Cerebellar nuclear complex (tissue), 1 donor: ENCODE measurements at places on chromosomes 12 and 14.

DNA sequence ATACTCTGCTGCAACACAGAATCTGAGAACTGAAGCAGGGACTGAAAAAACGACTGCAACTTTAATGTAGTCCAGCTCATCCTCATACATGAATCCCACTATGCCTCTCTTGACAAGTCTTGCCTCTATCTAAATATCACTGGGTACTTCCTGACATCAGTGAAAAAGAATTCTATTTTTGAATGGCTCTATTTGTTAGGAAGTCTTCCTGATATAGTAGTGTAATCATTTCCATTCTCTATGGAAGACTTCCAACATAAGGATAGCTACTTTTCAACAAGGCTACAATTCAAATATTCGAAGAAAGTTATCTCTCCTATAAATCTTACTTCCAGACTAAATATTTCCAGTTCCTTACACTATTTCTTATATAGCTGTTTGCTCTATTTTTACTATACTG is 167.5 kb downstream of the MDGA2 start:
- DNase-seq = no peak

DNA sequence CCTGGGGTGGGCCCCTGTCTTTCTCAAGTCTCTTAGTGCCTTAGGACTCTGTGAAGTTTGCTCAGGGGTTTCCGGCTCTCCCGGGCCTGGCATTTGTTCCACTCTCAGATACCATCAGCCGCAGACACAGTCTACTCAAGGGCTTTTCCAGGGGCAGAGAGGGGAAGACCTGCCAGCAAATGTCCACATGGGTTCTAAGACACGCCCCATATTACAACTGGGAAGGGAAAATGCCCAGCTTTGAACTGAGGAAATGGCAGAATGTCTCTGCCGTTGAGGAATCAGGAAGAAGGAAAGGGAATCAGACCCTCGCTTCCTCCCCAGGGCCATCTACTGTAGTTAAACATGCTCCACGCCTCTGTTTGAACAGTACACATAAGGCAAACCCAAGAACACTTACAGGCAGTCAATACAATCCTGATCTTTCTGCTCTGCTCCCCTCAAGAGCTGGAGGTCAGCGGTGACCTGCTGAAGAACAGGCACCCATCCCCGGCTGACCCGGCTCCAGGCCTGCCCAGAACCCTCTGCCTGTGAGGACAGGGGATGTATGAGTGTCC is 7.9 kb downstream of the CCDC85C start:
- DNase-seq = no peak

GRCh38 chr12:63753743-63754142 is 26.0 kb upstream of the RXYLT1 start:
- DNase-seq = no peak

GRCh38 chr14:61474015-61474414 is 152.6 kb downstream of the PRKCH start:
- no peak for DNase-seq

DNA sequence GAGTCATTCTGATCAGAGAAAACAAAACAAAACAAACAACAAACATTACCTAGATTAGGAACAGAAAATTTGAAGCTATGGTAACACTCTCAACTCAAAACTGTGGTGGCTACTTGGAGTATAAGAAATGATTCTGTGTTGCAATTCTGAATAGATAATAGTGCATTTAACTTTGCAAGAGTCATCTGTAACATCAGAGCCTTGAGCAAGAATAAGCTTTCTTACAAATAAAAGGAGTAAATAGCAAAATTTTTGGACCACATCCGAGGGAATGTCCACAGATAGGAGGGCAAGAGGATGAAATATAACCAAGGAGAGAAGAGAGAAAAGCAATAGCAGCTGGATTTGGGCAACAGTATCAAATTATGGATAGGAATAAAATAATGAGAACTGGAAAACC is 1090.6 kb downstream of the SLC6A15 start:
- no peak for DNase-seq

GRCh38 chr14:93825235-93825553 is 36.9 kb upstream of the PRIMA1 start:
- no peak for DNase-seq

GRCh38 chr14:67137744-67138371 is 51.4 kb upstream of the GARIN2 start:
- DNase-seq = no peak

DNA sequence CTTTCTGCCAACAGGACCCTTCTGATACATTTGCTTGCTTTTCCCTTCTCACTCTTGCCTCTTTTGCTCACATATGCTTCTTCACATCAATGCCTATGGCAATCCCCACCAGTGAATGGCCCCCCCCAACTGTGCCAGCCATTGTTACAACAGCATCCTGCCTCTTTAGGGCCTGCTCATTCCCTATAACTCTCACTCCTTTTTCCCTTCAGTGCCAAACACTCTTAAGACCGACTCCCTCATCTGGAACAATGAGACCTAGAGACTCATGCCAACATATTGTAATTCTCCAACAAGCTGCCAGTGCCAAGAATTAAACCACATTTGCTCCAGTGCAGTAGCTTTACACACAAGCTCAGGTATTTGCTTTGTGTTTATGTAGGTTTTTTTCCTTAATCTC is 189.0 kb downstream of the SOX5 start:
- no peak for DNase-seq

GRCh38 chr12:43238281-43238680 is 313.7 kb downstream of the ADAMTS20 start:
- no peak for DNase-seq

DNA sequence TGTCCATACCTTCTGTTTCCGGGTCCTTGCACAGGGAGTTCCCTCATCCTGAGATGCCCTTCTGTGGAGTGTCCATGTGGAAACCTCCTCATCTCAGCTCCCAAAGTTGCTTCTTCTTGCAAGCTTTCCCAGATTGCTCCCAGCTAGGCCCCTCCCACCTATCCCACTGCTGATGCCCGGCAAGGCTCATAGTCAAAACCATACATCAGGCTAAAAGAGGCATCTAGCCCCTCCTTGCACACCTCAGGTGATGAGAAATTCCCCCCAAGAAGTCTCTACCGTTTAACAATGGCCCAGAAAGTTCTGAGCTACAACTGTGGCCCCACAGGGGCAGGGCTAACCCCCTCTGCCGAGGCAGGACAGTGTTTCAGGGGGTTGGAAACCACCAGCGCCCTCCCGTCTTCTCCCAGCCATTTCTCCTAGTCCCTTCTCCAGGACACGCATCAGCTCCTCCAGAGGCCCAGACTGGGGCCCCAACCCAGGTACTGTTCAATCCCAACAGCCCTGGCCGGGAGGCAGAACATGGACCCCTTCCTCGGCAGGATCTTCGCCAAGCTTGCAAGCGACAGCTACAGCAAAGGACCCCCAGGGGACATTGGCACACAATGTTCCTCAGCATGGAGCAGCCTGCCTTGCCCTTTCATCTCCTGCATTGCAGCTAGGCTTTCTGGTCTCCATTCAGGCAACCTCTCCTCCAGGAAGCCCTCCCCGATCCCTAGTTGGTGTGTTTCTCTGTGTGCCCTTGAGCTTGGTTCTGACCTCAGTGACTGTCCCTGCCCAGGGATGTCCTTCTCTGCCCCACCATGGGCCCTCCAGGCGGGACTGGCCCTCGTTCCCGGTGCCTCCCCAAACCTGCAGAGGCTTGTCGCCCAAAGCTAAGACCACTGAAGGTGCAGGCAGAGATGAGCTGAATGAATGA is 4.5 kb upstream of the BEGAIN start:
- no peak for DNase-seq

DNA sequence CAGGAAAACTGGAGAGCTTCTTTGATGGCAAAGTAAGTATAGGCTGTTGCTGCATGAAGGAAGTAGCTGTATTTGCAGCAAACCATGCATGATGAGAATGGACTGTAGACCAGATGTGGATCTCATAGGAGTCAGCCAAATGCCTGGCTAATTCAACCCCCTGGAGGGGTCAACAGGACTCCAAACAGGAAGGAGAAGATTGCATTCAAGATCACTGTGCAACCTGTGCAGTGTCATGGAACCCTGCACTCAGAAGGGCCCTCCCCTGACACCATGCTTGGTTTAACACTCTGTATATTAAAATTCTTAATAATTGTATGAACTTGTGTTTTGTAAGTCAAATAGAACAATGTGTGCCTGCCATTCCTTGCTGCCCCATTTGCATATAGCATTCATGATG is 225.1 kb upstream of the FSCB start:
- DNase-seq = no peak

DNA sequence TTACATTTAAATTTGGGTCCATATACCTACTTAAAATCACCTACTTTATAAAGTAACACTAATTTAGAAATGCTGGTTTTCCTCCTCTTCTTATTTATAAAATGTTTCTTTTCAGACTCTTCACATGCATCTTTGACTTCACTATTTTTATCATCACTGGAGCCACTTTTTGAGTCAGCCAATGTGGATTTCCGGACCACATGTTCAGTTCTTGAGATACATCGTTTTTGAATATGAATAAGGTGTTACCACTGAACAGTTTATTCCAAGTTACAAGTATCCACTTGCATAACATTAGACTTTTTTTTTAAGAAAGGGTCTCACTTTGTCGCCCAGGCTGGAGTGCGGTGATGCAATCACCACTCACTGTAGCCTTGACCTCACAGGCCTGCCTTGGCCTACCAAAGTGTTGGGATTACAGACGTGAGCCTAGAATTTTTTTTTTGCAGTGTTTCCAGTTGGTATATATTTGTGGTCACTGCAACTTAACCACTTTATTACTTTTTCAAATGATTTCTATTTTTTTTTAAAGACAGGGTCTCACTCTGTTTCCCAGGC is 5.7 kb downstream of the FNTB start:
- DNase-seq = no peak

- no peak for DNase-seq
Measured at GRCh38 chr12:122835750-122836026, 431 bp downstream of the HIP1R start.

- no peak for DNase-seq
Measured at GRCh38 chr14:94138251-94138650, 8.8 kb upstream of the IFI27L2 start.

- DNase-seq = no peak
Measured at GRCh38 chr14:106489112-106489881, 962.9 kb downstream of the TMEM121 start.

DNA sequence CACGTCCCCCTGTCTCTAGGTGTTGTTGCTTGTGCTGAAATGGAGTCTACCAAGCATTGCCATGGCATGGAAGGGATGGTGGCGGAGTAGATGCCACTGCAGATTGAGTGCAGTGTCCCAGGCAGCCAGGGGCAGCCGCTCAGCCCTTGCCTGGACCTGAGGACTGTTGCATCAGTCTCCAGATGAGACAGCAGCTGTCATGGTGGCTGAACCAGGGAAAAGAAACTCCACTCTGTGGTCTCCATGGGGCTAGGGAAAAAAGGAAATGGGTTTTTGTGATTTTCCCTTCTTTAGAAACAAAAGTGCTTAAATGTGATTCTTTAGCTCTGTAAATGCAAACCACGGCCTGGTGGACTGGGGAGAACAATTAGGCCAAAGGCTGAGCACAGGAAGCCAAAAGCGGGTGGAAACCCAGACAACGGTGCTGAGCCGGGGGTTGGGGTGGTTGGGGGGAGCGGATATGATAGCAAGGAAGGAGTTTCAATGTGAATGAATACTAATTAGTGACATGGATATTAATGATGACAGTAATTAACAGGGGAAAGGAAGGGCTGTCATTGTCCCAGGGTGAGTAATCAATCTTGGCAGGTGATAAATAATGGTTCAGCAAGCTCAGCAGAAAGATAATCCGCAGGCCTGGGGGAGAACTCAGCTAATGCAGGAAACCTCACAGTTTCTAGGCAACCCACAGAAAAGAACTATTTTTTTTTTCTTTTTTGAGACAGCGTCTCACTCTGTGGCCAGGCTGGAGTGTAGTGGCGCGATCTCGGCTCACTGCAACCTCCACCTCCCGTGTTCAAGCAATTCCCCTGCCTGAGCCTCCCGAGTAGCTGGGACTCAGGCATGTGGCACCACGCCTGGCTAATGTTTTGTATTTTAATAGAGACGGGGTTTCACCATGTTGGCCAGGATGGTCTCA is 442.6 kb downstream of the DPF3 start:
- DNase-seq = no peak
